Epithelial cell of prostate (primary cell): ENCODE measurements at places on chromosomes 1 and 21.

GRCh38 chr1:178345238-178345637 is 151.5 kb downstream of the CLEC20A start:
- DNase-seq, result no peak

GRCh38 chr1:27588256-27589232 is 15.4 kb downstream of the AHDC1 start:
- DNase-seq, result no peak

DNA sequence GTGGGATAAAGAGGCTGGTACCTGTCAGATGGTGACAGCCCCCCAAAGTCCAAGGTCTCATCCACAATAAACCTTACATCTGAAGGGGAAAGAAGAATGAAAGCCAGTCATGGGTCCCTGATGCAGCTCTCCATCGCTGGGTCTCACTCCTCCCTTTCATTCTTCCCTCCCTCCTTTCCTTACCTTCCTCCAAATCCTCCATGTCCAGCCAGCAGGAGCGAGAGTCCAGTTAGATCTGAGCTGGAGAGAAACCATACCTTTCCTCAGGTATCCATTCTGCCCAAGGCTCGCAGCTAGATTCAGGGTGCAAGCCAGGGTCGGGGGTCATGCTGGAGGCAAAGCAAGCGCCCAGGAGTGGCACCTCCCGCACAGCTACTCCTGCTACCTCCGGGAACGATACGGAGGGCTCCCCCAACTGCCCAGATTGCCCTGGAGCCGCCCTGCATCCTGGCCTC is 421 bp downstream of the PSRC1 start:
- DNase-seq, result no peak

DNA sequence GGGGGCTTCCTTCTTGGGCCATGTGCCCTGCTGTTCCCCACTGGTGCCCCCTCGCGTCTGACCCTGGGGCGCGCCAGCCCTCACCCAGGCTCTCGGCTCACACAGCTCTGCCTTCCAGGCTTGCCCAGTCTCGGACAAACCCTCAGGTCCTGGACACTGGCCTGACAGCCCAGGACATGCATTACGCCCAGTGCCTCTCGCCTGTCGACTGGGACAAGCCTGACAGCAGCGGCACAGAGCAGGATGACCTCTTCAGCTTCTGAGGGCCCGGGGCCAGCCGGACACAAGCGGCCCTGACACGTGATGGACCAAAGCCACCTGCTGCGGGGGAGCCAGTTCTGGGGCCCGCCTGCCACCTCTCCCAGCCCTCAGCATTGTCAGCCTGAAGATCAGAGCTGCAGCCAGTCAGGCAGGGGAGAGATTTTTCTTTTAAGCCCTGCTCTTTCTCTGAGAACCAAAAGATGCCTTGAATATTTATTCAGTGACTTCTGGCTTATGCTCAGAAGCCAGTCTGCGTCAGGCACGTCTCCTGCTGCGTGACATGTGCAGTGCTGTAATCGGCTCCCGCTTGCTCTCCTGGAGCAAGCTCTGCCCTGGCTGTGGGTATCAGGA is 23.4 kb downstream of the LDLRAP1 start:
- DNase-seq, result no peak

GRCh38 chr1:203214871-203215270 is 14.6 kb downstream of the CHIT1 start:
- no peak for DNase-seq

GRCh38 chr21:46018615-46019014 is 37.0 kb downstream of the COL6A1 start:
- no peak for DNase-seq

- peak; percentile 39 for DNase-seq
Measured at GRCh38 chr1:237562242-237562823, 328.4 kb downstream of the ZP4 start.

DNA sequence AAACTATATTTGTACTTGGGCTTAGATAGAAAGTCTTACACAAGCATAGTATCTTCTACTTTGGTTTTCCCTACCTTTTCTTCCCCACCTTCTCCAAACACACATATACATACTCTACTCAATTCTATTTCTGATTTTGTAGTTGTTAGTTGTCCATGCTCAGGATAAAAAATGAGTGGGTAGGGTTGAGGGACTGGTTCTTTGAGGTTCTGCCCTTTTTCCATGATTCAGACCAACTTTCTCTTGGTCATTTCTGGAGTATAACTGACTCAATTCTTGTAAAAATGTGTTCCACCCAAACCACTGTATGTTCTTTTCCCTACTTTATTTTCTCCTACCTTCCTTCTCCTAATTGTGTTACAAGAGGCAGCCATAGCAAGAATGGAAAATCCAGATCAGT is 3.3 kb downstream of the CFAP126 start:
- no peak for DNase-seq
